ENCODE measurements at places on chromosomes 6 and 20.

- peak; percentile 9 for DNase-seq
Measured at GRCh38 chr6:144797881-144798589, 512.9 kb downstream of the UTRN start.

DNA sequence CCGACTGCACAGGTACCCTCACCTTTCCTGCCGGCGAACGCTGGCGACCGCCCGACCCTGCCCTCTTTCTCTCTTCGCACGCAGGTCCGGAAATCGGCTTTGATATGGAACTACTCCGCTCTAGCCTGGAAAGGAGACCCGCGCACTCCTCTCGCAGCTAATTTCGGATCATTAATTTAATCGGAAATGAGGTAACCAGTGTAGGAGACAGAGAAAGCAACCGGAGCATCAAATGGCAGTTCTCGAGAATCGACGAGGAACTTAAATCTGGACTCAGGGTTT, 949 bp upstream of the ATXN1 start:
- DNase-seq, result no peak

- no peak for DNase-seq
Measured at GRCh38 chr6:73968221-73968757, 272.3 kb downstream of the CD109 start.

GRCh38 chr6:1479095-1479494, 89.7 kb downstream of the FOXF2 start:
- DNase-seq, result peak; percentile 34

DNA sequence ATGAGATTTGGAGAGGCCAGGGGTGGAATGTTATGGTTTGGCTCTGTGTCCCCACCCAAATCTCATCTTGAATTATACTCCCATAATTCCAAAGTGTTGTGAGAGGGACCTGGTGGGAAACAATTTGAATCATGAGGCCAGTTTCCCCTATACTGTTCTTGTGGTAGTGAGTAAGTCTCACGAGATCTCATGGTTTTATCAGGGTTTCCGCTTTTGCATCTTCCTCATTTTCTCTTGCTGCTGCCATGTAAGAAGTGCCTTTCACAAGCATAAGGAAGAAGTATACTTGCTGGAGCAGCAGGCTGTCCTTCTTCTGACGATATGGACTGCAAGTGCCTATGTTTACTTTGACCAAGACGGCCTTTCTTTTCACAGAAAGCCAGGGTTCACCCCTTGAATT, 270.5 kb downstream of the ESR1 start:
- DNase-seq, result no peak

DNA sequence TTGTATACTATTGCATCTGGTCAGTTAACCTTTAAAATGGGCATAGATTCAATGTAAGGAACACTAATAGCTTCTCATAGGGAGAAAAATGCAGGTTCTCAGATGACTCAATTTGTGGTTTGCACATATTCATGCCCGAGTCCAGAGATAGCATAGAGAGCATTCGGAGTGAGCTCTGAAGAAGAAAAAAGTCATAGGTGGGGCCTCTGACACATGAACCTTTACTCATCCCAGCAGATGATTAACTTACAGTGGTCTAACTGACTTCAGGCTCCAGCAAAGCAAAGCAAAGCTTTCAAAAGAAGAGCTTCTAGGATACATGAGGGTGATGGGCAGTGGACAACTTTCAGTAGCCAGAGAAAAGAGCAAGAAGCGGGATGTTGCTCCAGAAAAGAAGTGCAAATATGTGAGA, 55.3 kb upstream of the BTN3A2 start:
- DNase-seq, result no peak

GRCh38 chr6:170497841-170498301, 55.2 kb downstream of the PSMB1 start:
- DNase-seq, result no peak
